ENCODE measurements at places on chromosomes 3 and 15.
A peak's percentile ranks its signal among the peaks of the same experiment; 100 is the strongest.

- DNase-seq = peak; percentile 5
Observed at GRCh38 chr3:168511428-168512014, 415.8 kb upstream of the GOLIM4 start.

DNA sequence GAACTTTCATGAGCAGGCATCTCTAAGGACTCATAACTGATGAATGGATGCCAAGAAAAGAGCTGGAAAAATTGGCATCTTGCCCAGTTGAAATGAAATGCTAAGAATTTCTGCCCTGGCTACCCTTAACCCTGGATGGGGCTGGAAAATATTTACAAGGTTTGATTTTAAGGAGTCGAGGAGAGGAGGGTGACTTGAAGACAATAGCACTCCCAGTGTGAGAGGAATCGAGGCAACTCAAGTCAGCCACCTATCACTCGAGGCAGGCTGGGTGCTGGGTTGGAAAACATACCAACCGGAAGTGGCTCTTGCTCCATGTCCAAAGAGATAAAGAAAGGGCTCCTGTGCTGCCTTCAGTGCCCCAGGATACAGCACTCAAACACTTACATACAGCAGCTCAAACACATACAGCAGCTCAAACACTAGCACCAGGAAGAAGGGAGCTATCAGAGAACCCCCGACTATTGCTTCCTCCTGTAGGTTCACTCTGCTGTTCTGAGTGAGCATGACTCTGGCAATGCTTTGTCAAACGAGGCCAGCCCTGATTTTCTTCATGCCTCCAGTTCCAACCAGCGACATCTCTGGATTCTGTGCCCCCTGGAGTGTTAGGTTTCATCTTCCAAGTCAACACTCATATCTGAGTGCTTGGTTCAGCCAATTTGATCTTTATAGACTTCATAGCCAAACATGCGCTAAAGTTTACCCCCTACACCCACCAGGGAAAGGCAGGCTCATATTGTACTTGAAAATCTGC is 4.9 kb downstream of the PRICKLE2 start:
- DNase-seq = no peak

GRCh38 chr15:63909819-63910437 is 76.2 kb upstream of the HERC1 start:
- DNase-seq = no peak

DNA sequence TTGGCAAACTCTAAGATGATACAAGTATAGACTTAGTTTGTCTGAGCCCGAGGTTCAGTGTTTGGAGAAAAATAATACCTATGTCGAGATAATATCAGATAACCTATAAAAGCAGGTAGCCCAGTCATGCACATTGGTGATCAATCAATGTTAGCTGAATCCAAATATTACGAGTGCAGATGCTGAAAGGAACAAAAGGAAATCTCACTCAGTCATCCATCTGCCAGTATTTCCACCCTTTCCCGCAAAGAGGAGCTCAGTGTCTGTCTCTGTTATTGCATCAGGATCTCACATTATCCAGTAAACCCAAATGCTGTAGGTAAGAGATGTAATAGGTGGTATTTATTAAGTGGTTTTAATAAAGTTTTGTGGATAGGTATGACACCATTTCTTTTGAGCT is 251.2 kb upstream of the CTDSPL start:
- DNase-seq = peak; percentile 9
